Activated CD4-positive, alpha-beta T cell treated with anti-CD3 and anti-CD28 coated beads, Interleukin-2, amount 50 U/mL, for 4 hours (primary cell): ENCODE measurements at places on chromosomes 3 and 15.

DNA sequence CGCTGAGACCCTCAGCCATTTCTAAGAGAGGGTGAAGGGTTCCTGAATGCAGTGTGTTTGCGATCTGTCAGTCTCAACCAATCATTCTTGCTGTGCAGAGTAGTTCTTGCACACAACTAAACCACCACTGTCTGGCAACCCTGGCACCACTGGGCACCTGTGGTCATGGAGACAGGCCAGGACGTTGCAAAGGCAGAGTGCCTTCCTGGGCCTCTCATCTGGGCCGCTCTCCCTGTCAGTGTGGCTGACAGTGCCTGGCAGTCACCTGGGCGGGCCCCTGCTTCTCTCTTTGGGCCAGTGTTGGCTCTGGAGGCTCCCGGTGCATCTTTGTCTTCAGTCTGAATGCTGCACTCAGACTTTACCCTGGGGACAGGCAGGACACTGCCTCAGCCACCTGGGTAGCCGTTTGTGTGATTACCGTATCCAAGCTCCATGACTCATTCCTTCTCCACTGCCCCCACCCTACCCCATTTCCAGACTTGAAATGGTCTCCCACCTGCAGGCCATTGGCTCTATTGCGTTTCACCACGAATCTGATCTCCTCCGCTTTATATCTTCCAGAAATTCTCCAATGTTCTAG lies 104.6 kb upstream of the KLF13 start:
- DNase-seq, result no peak

DNA sequence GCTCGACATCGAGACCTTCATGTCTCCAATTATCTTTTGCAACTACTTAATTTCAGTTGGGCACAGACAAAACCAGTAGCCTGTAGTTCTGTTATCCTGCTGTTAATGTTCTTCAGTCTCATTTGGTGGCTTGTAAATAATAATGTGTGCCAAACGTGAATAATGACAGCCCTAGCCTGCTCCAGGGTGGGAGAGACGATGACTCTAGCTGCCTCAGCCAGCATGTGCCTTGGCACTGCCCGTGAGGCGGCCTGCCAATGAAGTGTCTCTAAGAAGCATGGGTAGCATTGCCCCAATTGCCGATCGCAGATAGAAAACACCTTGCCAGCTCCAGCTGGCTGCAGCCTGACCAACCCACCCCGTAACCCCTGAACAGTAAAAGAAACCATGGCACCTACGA lies 58.8 kb downstream of the ASB7 start:
- no peak for DNase-seq

DNA sequence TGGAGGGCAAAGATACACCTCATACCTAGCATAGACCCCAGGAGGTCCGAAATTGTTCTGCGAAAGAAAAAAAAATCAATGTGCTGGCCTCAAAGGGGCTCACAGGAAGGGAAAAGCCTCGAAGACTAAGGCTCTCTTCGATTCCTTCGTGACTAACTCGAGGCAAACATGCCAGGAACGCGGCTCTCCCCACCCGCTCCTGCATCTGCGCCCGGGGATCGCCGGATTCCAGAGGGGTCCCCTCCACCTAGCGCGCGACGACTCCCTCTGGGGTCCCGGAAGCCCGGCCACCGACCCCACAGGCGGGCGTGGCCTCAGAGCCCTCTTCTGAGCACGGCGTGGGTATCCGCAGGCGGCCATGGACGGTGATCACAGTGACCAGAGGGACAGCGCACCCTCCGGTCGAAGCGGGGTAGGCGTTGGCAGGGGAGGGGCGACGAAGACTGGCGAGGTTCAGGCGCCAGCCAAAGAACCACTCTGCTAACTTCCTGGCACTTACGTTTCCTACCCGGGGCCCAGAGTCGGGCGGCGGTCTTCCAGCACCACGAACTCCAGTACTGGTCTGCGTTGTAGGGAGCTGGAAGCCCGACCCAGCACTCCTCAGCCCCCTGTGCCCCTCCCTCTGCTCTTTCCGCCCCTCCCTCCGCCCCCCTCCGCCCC lies 515 bp upstream of the EIF3J start:
- DNase-seq, result no peak

GRCh38 chr3:122299872-122300460 lies 25.1 kb upstream of the CSTA start:
- peak; percentile 6 for DNase-seq

DNA sequence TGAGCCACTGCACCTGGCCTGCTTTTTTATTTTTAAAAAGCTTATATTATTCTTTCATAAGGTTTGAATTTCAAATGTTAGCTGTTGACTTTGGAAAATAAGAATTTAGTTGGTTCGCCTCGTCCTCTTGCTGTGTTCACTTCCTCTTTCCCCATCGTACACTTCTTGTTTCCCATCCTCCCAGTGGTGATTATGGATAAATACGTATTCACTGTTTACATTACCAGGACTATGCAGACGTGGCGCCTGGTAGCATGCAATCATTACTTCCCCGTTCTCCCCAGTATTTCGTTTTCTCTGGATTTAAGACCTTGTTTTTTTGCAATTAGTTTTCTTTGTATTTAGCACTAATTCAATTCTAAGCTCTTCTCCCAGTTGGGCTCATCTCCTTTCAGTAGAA lies 70.1 kb downstream of the LMLN start:
- no peak for DNase-seq

GRCh38 chr3:57729334-57730045 lies 26.6 kb upstream of the SLMAP start:
- no peak for DNase-seq

GRCh38 chr3:197226179-197226578 lies 72.2 kb downstream of the DLG1 start:
- no peak for DNase-seq

DNA sequence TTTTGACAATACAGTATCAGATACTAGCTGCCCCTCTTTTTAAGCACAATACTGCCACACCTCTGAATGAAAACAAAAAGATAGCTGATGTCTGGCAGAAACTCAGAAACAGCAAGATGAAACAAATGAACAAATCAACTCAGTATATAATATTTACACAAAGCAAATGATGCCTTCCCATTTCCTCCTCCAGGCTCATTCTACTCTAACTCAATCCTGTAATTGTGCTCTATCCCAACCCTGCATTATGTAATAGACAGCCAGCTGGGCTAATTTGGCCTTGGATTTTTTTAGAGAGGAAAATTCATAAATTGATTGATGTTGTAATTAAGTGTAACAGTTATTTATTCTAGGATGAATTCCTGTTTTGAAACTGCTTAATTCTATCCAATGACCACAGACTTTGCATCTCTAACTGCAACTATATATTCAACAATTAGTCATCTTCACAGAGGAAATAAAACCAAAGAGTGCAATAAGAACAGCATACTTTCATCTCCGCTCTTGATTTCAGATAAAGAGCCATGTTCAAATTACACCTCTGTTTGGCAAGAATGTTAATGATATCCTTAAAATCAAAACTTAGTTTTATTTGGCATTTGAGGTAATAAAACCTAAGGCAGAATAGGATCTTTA lies 6.1 kb downstream of the ATG3 start:
- no peak for DNase-seq

DNA sequence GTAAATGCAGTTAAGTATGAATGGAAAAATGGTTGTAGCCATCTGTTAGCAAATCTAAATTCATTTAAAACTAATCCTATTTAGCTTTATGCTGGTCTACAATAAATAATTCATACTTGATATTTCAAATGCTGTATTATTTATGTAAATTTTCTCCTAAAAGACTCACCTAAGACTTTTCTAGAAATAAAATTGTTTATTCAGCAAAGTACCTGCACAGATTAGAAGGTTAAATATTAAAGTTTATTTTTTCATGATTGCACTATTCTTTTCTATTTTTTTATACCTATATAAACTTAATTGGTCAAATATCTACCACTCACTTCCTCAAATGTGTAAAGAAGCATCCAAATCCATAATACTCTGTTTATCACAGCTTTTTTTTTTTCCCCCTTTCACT lies 45.2 kb downstream of the MBNL1 start:
- no peak for DNase-seq

DNA sequence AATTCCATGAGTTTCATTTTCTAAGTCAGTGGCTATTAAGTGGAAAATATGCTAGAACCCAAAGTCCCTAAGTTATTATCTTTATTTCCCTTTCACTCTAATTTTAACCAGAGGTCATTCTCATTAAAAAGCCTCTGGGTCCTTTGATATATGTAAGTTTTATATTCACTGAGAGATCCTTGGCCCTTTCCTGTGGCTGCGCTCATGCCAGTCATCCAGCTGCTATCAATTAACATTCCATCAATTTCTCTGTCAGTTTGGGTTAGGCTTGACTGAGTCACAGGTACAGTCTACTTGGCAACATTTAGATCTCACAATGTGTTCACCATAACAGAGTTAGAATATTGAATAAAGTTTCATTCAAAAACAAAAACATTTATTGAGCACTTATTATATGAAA lies 58.0 kb upstream of the FBN1 start:
- no peak for DNase-seq

GRCh38 chr15:67003586-67003985 lies 61.8 kb upstream of the SMAD3 start:
- no peak for DNase-seq

GRCh38 chr3:52396907-52397591 lies 47.9 kb downstream of the SEMA3G start:
- DNase-seq, result no peak

- no peak for DNase-seq
Measured at GRCh38 chr3:160999274-160999673, 105.9 kb downstream of the B3GALNT1 start.

- no peak for DNase-seq
Measured at GRCh38 chr3:57877116-57877515, 121.0 kb downstream of the SLMAP start.

- DNase-seq, result no peak
Measured at GRCh38 chr3:58979840-58980239, 70.0 kb downstream of the CFAP20DC start.

- peak; percentile 14 for DNase-seq
Measured at GRCh38 chr15:75508840-75509532, 57.5 kb upstream of the SIN3A start.

GRCh38 chr3:101635345-101635744 lies 41.6 kb downstream of the ZBTB11 start:
- no peak for DNase-seq

- DNase-seq, result no peak
Measured at GRCh38 chr3:88713233-88713691, 394.2 kb upstream of the EPHA3 start.
